Activated CD8-positive, alpha-beta T cell treated with anti-CD3 and anti-CD28 coated beads, Interleukin-2, amount 10 ng/mL, durations not matched to agents 7 days and 5 days (primary cell): ENCODE measurements at places on chromosomes 2 and 18. TPM values are rescaled to one million over a fixed set of nuclear protein-coding genes. Genes with fewer than 3 reads are reported as not detected.

DNA sequence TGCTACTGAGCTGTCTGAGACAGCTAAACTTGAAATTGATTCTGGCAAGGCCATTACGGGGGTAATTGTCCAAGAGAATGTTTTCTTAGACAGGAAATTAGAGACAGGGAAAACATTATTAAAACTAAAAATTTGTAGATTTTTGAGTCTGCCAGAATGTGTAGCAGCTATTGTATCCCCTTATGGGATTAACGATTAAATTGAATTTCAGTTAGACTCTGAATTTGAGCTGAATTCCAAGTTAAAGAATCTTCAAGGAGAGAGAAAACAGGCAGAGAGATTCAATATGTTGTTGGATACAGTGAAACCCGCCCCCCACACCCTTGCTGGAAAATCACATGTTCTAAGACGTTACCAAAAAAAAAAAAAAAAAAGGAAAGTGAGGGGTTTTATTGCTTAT, 32.7 kb upstream of the CCDC68 start:
- no peak for DNase-seq

- no peak for DNase-seq
Observed at GRCh38 chr2:140539242-140539875, 1591.5 kb downstream of the LRP1B start.

CYP26B1 gene
- not detected for total RNA-seq

- no peak for DNase-seq
Observed at GRCh38 chr2:75336451-75336850, 137.1 kb upstream of the TACR1 start.

ZNF142 gene
- 49.2 TPM for total RNA-seq

DHRS9 gene
- not detected for total RNA-seq

DNA sequence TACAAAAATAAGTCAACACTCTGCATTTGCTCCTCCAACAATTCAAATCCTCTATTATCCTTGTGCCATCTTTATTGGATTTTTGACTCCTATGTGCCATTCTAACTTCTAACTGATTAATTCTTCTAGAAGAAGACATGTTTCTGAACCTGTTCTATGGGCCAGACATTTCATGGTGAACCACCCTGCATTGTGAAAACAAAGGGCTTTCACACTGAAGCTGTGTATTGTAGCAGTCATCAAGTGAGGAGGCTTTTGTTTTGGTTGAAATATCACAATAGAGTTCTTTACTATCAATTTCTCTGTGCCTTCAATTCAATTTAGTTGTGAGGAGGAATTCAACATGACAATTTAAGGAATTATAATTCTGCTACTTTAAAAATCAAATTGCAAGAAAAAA, 357.9 kb downstream of the PLCL1 start:
- DNase-seq, result no peak

CNTNAP5 gene
- not detected for total RNA-seq
